ENCODE measurements at places on chromosomes 6 and 20.

- no peak for DNase-seq
Observed at GRCh38 chr20:45857882-45858216, 435 bp downstream of the ZSWIM3 start.

DNA sequence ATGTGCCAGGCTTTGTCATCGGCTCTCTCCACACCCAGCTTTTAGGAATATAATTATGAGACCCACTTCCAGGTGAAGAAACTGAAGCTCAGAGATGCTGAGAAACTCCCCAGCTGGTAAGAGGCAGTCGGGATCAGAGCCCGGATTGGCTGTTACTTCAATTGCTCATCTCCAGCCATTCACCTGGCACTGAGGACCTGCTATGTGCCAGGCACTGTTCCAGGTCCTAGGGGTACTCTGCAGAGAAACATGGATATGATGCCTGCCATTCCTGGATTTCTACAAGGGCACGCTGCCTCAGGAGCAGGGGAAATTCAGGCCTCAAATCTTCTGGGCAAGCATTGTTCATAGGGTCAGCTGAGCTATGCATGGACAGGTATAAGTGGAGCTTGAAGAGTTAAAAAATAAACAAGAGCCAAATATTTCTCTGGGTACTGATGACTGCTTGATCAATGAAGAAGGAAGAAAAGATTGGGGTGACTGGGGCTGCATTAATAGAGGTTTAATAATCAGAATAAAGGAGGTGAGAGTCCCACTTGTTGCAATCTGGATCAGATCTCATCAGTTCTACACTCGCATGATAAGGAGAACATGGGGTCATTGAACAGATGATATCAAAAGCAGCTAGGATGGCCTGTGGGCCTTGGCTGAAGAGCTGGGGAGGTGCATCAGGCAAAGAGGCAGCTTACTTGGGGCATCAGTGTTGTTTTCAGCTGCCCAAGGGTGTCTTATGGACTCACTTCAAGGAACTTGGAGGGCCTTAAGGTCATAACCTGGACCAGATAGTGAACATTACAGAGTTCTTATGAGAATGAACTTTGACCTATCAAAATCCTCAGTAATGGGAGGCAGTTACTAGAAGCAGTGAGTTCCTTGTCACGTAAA, 80.9 kb upstream of the TOX2 start:
- DNase-seq: no peak

DNA sequence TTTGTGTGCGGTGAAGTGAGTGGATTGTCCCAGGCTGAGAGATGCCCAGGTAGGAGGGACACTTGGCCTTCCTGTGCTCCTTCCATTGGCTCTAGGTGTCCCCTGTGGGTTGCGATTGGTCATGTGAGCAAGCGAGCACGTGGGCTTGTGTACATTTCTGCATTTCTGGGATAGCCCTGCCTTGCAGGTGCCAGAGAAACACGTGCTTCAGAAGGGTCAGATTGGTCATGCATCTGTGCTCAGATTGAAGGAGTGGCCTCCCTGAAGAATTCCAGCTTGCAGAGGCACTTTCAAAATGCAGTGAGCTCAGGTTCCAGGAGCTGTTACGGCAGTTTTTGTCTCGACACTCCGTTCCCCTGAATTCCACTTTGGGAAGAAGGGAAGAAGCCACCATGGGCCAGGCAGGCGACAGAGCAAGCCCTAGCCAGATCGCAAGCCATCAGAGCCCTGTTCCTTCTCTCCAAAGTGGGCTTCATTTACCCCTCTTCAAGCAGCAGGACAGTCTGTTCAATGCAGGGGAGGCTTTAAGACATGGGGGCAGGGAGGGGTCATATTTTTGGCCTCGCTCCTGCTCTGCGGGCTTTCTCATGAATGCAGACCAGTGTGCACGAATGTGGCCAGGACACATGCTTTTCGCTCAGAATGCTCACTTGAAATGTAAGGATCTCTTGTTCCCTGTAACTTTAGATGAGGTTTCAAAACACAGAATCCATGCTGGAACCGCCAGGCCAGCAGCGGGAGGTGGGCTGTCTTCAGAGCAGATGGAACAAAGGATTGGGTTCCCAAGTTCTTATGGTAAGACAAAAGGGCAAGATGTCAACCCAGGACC, 78.6 kb upstream of the AKAP12 start:
- no peak for DNase-seq

- no peak for DNase-seq
Observed at GRCh38 chr20:3990716-3991115, 24.6 kb downstream of the RNF24 start.

DNA sequence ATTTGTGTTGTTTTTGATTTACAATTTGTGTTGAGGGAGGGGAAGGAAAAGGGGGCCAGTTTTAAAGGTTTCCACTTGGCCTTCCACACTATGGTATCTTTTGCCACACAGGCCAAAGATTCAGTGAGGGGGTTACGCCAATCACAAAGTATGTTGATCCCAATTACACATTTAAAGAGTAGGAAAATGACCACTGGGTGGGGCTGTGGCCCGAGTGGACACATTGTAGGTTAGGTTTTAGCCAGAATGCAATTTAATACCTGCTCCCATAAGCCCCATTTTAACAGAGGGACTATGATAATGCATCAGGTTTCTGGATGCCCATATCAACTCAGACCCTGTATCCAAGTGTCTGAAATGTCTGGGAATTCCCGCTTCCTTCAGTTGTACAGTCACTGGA, 15.6 kb downstream of the VGLL2 start:
- no peak for DNase-seq

GRCh38 chr20:19692100-19692499, 66.0 kb upstream of the RIN2 start:
- DNase-seq: no peak

DNA sequence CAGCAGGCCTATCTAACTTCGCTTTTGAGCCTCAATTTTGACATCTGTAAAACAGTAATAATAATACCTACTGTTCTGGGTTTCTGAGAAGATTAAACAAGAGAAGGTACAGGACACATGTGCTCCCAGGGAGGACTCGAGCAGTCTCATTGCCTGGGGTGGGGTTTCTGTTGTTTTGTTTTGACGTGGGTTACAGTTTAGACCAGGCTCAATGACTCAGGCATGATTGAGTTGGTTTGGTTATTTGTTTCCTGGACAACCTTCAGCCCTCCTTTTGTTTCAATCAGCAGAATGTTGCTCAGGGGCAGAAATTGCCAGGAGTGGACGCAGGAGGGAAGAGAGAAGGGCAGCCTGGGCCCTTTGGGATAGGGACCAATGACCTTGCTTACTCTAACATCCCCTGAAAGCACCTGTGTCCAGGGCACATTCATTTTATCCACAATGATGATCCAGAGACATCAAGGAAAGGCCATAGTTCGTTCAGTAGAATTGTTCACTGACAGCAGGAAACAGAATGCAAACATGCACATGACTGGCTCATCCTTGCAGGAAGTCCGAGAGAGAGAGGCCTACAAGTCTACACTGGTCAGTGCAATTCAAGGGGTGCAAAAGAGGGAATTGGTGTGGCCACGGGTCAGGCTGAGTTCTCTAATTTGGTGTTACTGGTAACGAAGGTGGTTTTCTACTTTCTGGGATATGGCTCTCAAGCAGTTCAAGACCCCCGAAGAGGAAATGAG, 74.5 kb upstream of the MRPS10 start:
- no peak for DNase-seq

Data from stimulated activated CD4-positive, alpha-beta T cell treated with anti-CD3 and anti-CD28 coated beads, TNF-alpha, amount 100 ng/mL, for 24 hours (primary cell).